Activated CD8-positive, alpha-beta T cell treated with anti-CD3 and anti-CD28 coated beads, Interleukin-2, amount 10 ng/mL, durations not matched to agents 7 days and 5 days (primary cell): ENCODE measurements at places on chromosomes 16 and 17. TPM values are rescaled to one million over a fixed set of nuclear protein-coding genes. Genes with fewer than 3 reads are reported as not detected.

The CNGB1 gene
- not detected for total RNA-seq

The NXPH3 gene
- total RNA-seq = not detected

The DGKE gene
- 31.1 TPM for total RNA-seq

The DDX42 gene
- total RNA-seq = 116 TPM

The KRTAP4-1 gene
- total RNA-seq = not detected

The TTYH2 gene
- 4.7 TPM for total RNA-seq

The ZNF597 gene
- total RNA-seq = 2.7 TPM

The KRTAP1-5 gene
- not detected for total RNA-seq

The GDPD1 gene
- total RNA-seq = 1.6 TPM

The OR1F1 gene
- not detected for total RNA-seq
